ENCODE measurements at places on chromosomes 5 and 9. TPM values are rescaled to one million over a fixed set of nuclear protein-coding genes. Genes with fewer than 3 reads are reported as not detected.

SPATA31A3 gene
- total RNA-seq, result not detected

GCNT1 gene
- total RNA-seq, result 10.0 TPM

DNA sequence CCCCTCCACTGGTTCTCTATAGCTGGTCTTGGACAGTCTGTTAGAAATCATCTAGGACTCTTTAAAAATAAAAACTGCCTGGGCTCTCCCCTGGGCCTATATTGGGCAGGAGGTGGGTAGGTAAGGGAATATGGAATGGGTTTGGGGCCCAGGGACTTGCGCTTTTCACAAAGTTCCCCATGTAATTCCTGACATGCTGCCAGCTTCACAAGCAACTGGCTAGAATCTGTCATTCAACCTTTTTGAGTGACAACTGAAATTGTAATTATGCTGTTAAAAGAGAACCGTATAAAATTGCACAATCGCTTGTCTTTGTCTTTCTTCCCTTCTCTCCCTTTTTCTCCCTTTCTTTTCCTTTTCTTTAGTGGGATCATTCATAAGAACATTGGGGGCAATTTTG, 603.1 kb downstream of the EBF1 start:
- no peaks in the 10 kb centered on the region for H3K36me3 ChIP-seq
- H3K4me3 ChIP-seq, result no peak overlapping the region
- H3K27me3 ChIP-seq, result no peaks in the 10 kb centered on the region
- no peak overlapping the region for H3K27ac ChIP-seq

DNA sequence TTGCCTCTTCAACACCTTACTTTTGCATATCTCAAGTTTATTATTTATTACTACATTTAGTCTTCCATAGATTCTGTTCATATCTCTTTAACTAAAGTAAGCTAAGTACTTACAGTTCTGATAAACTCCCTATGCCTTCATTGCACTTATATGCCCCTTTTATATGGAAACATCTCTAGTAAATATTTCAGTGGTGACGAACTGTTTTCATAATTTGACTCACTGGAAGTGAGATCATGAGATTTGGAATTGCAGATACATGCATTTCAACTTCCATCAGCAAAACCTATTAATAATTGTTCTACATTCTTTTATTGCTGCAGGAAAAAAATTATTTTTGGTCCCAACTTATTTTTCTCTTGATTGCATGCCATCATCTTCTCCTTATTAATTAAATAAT, 263.5 kb downstream of the CD180 start:
- no peaks in the 10 kb centered on the region for H3K4me1 ChIP-seq
- no peak overlapping the region for H3K4me3 ChIP-seq
- H3K27me3 ChIP-seq, result no peaks in the 10 kb centered on the region
- H3K36me3 ChIP-seq, result no peaks in the 10 kb centered on the region
- DNase-seq, result no peak

DNA sequence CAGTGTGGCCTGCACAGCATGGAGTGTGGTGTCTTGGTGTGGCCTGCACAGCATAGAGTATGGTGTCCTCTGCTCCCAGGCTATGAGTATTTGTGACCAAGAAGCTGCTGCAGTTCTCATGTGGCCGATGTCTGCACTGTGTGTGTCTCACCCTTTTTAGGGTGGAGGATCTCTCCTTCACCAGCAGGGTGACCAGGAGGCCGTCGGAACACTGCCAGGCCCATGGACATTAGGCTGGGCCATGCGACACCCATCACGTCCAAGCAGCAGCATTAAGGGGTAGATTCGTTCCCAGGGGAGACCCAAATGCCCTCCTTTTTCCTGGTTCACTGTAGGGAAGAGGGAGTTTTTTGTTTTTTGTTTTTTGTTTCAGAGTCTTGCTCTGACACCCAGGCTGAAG, 115.3 kb upstream of the SPIN1 start:
- H3K27me3 ChIP-seq, result no peaks in the 10 kb centered on the region
- H3K4me3 ChIP-seq, result no peak overlapping the region
- H3K4me1 ChIP-seq, result no peaks in the 10 kb centered on the region
- no peak for DNase-seq
